RWPE2 (cell line): ENCODE measurements at places on chromosomes 6 and 20.

DNA sequence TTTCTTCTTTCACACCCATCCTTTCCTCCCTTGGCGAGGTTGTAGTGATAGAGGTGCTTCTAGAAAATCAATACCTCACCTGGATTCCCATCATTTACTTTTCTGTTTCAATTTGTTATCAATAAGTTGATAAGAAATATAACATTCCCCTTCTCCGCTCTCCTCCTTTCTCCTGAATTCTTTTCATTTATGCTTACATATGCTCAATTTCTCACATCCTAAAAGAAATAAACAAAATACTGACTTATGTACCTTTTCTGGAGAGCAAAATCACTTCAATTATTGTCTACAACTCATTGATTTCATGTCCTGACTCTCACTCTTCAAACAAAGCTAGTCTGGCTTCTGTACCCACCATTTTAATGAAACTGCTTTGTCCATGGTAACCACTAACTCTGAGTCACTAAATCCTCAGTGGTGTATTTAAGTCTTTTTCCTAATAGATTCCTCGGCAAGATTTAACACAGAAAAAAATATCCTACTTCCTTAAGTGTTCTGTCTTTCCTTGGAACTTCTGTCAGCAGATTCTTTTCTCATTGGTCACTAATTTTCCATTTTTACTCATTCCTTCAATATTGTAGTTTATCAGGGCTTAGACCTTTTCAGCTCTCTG, 289.6 kb downstream of the RFPL4B start:
- DNase-seq: no peak

GRCh38 chr6:105550955-105551620, 148.2 kb upstream of the PREP start:
- no peak for DNase-seq

- DNase-seq: no peak
Observed at GRCh38 chr6:88982720-88983119, 19.3 kb upstream of the RNGTT start.

DNA sequence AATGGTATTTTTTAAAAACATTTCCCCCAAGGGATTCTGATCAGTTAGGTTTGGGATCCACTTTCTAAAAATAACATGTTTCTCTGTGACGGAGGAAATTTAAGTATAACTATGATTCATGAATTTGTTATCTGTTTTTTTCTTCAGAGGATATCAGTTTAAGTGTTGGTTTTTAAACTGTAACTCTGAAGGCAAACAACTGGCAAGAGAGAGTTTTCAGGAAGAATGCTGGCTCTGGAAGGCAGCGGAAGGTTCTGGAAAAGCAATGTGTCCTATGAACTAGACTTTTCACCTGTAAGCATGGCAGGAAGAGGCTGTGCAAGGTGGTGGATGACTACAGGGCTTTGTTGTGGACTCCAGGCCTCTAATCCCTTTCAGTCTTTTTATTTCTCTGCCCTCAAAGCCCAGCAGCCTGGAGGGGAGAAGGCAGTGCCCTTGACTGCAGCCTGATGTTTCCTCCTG, 153.1 kb downstream of the GMPR start:
- DNase-seq: no peak

DNA sequence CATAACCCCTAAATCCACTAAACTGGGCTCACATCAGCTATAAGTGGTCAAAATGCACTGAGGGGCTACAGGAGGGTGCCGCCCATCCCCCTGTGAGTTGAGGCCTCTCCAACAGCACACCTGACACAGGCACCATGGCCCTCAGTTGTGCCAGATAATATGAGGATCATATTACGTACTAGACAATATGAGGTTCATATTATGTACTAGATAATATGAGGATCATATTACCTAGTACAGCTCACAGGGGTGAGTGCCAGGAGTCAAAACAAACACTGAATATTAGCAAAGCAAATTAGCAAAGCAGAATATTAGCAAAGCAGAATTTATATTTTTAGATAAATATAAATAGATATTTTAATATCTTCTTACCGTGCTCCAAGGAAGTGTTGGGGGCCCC, 35.3 kb downstream of the CD24 start:
- DNase-seq: no peak

GRCh38 chr6:5728351-5729079, 278.2 kb downstream of the NRN1 start:
- no peak for DNase-seq

DNA sequence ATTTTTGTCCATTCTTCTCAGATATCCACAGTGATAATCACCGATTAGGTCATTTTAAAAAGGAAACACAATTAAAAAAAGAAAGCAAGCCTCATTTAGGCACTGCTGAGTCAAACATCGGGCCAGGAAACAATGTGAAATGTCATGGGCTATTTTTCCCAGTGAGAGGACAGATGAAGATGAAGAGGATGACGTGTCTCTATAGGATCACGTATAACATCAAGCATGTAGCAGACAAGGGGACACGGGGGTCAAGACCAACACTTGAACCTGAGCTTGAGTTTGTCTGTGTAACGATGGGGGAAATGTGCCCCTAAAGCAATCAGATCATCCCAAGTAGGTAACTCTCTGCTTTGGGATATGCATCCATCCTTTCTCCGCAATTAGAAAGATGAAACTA, 553.2 kb downstream of the CD83 start:
- DNase-seq: no peak

DNA sequence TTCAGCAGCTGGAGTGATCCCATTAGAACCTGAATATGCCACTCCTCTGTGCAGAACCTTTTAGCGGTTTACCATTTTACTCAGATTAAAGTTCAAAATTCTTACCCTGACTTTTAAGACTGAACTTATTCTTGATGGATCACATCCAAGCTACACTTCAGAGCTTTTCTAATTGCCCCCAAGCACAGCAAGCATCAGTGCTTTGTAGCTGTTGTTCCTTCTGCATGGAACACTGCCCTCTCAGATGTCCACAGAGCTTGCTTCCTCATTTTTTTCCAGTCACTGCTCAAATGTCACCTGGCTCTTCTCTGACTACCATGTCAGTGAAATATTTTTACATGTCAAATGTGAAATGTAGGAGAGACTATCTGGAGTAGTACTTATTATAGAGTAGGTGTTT, 1.6 kb upstream of the SLC35B3 start:
- DNase-seq: no peak

DNA sequence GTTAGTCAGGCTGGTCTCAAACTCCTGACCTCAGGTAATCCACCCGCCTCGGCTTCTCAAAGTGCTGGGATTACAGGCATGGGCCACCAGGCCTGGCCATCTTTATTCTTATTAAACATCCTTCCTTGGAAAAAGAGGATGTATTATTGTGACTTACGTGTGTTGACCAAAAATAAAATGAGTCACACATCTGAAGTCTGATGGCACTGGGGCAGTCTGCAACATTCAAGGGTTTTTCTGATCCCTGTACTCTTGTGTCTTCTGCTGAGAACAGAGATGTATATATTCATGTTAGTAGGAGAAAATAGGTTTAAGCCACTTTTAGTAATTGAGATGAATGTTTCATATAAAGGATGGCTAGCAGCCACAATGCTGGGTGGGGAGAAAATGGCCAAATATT, 129.9 kb upstream of the RIPOR2 start:
- no peak for DNase-seq
